K562 (cell line): ENCODE measurements at places on chromosomes 2 and 18. TPM values are rescaled to one million over a fixed set of nuclear protein-coding genes. Genes with fewer than 3 reads are reported as not detected.

Gene KRTCAP3
- total RNA-seq, result 1.0 and 1.4 TPM in 2 replicates

Gene ASB18
- total RNA-seq, result not detected in 2 replicates

Gene SPTBN1
- total RNA-seq, result 56.6 and 66.8 TPM in 2 replicates

Gene RASGRP3
- 1.1 and 1.2 TPM in 2 replicates for total RNA-seq

Gene CNGA3
- not detected in 2 replicates for total RNA-seq

Gene ADD2
- 59.6 and 63.0 TPM in 2 replicates for total RNA-seq

Gene NCKAP5
- total RNA-seq, result not detected in 2 replicates

Gene HOXD4
- total RNA-seq, result not detected in 2 replicates

Gene ALPP
- total RNA-seq, result not detected in 2 replicates

Gene UNC50
- total RNA-seq, result 31.2 and 31.9 TPM in 2 replicates

Gene REG1B
- total RNA-seq, result 2.0 and 2.3 TPM in 2 replicates

Gene CIDEA
- not detected in 2 replicates for total RNA-seq

Gene ADNP2
- total RNA-seq, result 22.9 and 24.3 TPM in 2 replicates

Gene TIMM21
- total RNA-seq, result 54.7 and 64.6 TPM in 2 replicates

Gene VAPA
- total RNA-seq, result 504 and 509 TPM in 2 replicates

Gene CCDC74B
- 1.0 and 1.4 TPM in 2 replicates for total RNA-seq

Gene VIT
- total RNA-seq, result not detected in 2 replicates

Gene SDC1
- total RNA-seq, result 2.7 TPM in 2 replicates

Gene CSRNP3
- 0.04 TPM in 1 of 2 replicates, not detected in the other for total RNA-seq

Gene CXCR2
- not detected in 2 replicates for total RNA-seq

Gene REEP1
- 0.11 and 0.18 TPM in 2 replicates for total RNA-seq

Gene ITGA6
- 0.29 and 0.40 TPM in 2 replicates for total RNA-seq

Gene DLGAP1
- total RNA-seq, result 0.20 and 0.49 TPM in 2 replicates

Gene UGT1A3
- not detected in 2 replicates for total RNA-seq
